Activated naive CD4-positive, alpha-beta T cell treated with anti-CD3 and anti-CD28 coated beads, Interleukin-2, amount 50 U/mL, for 16 hours (primary cell): ENCODE measurements at places on chromosomes 2 and 18.

- DNase-seq, result no peak
Measured at GRCh38 chr2:236133410-236134012, 34.7 kb downstream of the GBX2 start.

- DNase-seq, result no peak
Measured at GRCh38 chr18:29008809-29009208, 831.9 kb upstream of the CDH2 start.

- no peak for DNase-seq
Measured at GRCh38 chr2:127486247-127487058, 39.8 kb downstream of the IWS1 start.

DNA sequence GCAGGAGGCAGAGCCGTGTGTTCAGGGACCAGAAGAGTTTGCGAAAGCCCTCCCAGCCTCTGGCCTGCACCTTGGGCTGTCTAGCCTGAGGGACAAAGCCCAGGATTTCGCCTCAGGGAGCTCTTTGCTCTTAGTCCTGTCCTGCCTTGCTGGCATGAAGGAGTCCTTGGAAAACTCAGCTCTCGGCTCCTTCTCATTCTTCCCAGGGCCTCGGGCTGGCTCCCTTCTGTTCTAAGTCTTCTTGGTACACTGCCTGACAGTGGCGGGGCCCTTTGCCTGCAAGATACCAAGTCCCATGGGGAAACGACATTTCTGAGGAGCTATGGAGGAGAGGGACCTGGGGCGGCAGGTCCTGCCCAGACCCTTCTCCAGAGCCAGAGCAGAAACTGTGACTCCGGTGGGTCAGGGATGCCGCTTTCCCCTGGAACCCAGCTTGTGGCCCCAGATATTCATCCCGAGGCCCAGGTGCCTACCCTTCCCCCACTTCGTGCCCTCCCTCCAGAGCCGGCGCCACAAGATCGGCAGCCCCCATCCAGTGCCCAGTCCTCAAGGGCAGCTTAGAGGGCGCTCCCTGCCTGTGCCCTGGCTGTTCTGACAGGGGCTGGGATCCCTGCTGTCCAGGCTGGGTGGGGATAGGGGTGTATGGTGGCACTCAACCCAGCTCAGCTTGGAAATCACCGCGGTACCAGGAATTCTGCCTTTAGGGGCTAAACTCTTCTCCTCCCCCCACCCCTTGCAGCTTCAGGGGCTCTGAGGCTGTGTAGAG is 5.5 kb upstream of the CYP26B1 start:
- no peak for DNase-seq

DNA sequence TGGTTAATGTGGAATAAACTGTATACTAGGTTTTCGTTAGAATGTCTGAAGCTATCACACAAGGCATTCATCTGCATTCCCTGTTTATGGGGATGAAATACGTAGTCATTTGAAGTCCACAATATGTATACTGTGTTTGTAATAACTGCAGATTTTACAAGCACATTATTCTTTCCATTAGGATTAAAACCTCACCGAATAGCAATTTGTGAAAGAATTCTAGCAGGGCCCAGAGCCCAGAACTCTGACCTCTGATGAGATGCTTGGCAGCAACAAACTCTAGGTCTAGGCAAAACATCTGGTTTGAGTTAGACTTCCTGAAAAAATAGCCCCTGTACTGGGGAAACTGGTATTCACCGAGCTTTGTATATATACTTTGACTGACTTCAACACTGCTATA is 158.2 kb downstream of the SRBD1 start:
- DNase-seq, result no peak

GRCh38 chr2:237485304-237485703 is 1.7 kb upstream of the MLPH start:
- DNase-seq, result no peak

DNA sequence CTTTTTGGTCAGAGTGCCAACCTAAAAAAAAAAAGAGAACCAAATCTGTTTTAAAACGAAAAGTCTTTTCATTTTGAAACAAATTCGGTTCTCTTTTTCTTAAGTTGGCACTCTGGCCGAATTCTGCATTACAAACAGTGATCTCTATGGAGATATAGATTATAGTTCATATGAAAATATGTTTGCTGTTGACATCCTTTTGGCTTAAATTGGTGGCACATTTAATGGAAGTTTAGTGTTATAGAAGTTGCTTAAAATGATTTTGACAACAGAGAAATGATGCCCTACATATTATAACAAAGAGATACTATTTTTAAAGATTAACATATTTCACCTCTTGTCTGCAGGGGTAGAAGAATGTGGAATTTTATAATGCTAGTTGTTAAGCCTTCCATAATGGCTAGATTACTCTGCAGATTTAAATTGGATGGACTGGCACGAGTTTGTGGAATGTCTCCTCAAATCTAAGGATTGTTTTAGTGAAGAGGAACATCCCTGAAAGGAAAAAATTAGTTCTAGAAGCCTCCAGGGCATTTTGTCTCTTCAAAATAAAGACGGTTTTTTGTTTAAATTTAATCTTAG is 222.9 kb upstream of the CDH2 start:
- DNase-seq, result no peak

- DNase-seq, result no peak
Measured at GRCh38 chr18:3867864-3868311, 417.9 kb downstream of the TGIF1 start.

- peak; percentile 11 for DNase-seq
Measured at GRCh38 chr2:241894681-241895426, 25.3 kb downstream of the RTP5 start.

GRCh38 chr2:240960309-240960970 is 38.0 kb upstream of the SNED1 start:
- no peak for DNase-seq

DNA sequence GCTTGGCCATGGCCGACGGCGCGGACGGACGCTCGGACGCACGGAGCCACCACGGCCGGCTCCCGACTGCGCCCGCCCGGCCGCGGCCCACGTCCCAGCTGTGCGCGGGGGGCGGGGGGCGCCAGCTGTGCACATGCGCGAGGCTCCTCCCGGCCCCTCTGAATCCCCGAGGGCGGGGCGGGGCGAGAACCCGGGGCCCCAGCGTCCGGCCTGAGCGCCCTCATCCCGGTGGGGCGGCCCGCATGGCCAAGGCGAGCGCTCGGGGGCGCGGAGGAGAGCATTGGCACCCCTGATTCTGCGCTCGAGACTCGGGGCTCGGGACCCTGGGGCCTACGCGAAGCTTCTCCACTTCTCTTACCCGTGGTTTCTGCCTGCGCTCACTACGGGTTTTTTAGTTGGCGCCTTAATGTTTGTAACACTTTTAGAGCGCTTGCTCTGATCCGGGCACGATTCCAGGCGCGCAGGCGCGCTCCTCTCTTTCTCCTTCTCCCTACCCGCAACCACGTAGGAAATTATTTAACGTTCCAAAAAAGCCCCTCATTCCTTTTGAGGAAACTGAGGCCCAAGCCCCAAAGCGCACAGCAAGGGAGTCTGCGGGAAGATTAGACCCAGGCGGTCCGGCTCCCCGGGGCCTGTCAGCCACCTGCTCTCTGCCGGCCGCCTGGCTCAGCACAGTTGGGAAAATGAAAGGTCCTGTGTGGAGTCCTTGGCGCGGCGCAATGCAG is at the start of gene PXDN:
PXDN (minus strand) TSS at position 70 of the 725 bp plus-strand sequence; CDS start at position 10, 60 bp downstream.
- no peak for DNase-seq

DNA sequence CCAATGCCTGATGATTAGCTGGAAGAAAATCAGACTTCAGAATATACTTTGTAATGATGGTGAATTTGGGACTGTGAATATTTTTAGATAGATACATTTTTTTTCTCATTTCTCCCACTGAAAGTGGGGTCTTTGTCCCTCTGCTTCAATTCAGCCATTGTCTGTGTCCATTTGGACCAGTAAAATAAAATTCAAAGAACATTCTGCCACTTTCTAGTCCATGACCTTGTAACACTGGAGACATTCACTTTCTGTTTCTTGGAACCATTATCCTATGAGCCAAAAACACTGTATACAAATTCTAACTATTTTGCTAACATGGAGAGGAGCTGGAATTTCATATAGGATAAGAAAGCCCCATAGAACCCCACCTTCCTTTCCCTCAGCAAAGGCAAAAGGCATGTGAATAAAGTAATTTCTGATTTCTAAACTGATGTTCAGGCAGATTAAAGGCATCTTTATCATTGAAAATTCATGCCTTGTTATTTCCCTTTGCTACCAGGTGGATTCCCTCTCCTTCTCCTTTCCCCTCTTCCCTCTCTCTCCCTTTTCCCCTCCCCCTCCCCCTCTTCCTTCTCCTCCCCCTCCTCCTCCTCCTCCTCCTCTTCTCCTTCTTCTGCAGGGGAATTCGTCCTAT is 2010.4 kb upstream of the LRRTM1 start:
- DNase-seq, result no peak

DNA sequence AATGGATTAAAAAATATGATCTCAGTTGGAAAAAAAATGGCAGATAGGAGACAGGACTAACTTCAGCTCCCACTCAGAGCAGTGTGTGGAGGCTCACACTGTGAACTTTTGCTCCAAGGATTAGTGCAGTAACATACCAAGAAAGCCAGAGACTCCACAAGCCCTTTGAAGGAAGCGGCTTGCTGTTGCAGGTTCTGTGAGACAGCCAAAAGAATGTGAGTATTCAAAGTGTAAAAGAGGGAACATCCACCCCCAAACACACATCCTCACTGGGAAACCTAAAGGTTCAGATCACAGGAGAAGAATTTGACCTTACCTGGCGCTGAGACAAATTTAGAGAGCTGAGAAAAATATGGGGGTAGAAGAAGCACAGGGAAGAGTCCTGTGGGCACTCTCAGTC is 77.5 kb downstream of the FAM171B start:
- DNase-seq, result no peak

- DNase-seq, result no peak
Measured at GRCh38 chr2:206611191-206611590, 31.1 kb upstream of the FAM237A start.

DNA sequence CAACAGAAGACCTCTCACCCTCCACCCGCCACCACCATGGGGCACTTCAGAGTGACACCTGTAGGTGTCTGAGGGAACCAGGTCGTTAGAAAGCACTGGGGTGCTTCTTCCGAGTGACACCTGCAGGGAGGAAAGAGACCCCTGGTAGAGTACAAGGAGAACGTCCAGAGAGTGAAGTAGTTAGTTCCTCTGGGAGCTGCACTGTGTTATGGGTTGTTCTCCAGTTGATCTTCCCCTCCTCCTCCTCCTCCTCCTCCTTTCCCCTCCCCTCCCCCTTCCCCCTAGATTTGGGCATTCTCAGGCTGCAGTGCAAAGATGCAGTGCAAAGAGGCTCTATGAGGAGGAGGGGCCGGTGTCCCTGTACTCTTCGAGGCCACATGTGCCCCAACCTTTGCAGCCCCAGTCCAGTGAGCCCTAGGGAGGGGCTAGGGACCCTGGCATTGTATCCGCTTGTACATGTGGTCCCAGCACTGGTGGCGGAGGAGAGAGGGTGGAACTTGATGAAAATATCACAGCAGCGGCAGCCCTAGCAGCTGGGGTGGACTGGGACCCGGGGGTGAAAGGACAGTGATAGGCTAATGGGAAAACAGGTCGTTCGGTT is 850 bp downstream of the DNAJB2 start:
- DNase-seq, result no peak

DNA sequence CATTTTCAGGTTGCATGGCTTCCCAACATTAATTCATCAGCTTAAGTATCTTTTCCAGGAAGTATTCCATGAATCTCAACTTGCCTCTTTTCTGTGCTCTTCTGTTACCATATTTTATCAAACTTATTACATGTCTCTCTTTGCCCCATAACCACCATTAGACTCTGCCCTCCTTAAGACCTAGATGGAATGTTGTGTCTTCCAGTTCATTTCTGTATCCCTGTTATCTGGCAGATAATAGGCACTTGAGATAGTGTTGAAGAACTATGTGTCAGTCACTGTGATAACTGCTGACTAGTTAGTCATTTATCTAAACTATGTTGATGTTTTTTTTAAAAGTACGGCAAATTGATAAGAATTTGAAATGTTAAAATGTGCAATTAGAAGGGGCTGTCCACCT is 41.8 kb downstream of the GLS start:
- no peak for DNase-seq

- DNase-seq, result no peak
Measured at GRCh38 chr18:24992491-24992890, 359.5 kb downstream of the ZNF521 start.

GRCh38 chr2:80166483-80167171 is 137.9 kb downstream of the LRRTM1 start:
- DNase-seq, result no peak

DNA sequence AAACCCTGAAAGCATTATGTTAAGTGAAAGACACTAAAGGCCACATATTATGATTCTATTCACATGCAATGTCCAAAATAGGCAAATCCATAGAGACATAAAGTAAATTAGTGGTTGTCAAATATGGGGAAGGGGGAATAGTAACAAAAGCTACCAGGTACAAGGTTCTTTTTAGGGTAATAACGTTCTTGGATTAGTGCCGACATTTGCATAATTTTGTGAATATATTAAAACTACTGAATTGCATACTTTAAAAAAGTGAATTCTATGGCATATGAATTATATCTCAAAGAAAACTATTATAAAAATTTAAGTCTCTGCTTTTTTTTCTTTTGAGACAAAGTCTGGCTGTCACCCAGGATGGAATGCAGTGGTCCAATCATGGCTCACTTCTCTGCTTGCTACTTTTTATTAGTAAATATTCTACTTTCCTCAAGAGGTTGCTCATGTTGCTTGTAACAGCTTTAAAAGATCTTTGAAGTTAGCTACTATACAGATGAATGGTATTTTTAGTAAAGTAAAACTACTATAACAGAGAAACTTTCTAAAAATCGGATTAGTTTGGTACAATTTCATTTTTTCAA is 2.5 kb downstream of the SESTD1 start:
- no peak for DNase-seq

DNA sequence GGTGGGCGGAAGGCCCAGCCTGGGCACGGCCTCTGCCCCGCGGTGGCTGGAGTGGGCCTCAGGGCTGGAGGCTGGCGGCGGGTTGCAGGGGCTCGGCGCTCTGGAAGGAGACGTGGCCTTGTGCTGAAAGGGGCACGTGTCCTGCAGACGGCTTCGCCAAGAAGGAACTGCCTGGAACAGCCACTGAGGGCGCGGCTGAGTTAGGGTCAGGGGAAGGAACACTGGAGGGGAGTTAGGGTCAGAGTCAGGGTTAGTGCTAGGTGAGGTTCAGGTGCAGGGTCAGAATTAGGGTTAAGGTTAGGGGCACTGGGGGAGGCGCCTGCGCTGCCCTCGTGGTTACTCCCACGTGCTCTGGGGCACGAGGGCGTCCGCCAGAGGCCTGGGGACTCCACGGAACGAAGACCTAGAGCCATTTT is 933 bp upstream of the ADNP2 start:
- no peak for DNase-seq

DNA sequence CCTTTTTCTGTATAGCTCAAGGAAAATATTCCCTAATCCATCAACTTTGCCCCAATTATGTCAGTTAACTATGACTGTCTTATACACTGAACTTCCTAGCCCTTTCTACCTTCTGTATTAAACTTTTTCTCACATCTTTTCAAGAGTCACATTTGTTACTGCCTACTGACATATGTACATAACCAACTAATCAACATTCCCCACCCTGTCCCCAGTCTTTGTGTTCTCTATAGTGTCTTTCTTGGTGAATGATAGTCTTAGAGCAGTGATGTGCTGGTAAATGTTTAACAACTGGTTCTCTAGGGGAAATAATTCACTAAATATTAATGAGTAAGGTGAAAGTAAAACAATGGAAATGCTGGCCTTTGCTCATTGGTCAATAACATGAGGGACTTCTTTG is 61.6 kb upstream of the PIK3C3 start:
- no peak for DNase-seq

- no peak for DNase-seq
Measured at GRCh38 chr2:216560838-216561270, 62.2 kb downstream of the RPL37A start.

GRCh38 chr18:78986018-78986481 is 6.4 kb downstream of the SALL3 start:
- no peak for DNase-seq

- DNase-seq, result no peak
Measured at GRCh38 chr2:70161069-70161534, 29.7 kb downstream of the C2orf42 start.

- peak; percentile 51 for DNase-seq
Measured at GRCh38 chr2:24359129-24360049, 947 bp downstream of the ITSN2 start.
